ENCODE measurements at places on chromosomes 16 and 17.

DNA sequence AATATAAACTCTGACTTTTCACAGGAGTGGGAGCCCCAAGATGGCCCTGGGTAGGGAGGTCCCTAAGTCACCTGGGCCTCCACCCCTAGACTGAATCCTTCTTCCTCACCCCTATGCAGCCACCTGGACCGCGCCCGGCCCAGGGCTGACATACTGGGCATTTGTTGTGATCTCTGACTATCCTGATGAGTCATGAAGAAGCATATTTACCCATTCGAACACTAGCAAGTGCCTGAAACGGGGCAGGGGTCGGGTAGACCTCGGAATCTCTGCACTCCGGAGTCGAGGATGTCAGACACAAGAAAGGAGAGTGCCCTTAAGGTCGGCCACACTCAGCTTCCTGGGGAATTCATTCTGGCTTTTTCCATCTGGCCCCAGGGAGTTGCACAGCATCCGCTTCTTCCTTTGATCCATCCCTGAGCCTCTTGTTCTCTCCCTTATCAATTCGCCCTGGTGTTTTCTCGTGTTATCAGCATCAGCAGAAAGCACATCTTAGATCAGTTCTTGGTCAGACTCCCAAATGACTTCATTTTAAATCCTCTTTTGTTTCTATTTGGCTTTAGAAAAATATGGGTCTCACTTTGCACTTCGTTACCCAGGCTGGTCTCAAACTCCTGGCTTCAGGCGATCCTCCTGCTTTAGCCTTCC is 10.4 kb downstream of the METTL22 start:
- no peak for DNase-seq

DNA sequence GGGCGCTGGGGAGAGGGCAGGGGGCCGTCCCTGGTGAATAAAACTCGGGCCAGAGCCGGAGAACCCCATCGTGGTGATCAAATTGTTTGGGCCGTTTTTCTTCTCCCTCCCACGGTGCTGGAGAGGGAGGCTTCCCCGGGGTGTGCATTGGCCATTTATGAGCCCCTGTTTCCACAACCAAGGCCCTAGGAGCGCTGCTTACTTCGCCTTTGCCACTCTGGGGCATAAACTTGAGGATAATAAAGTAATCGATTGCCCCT is 544 bp downstream of the CCP110 start:
- DNase-seq, result no peak

DNA sequence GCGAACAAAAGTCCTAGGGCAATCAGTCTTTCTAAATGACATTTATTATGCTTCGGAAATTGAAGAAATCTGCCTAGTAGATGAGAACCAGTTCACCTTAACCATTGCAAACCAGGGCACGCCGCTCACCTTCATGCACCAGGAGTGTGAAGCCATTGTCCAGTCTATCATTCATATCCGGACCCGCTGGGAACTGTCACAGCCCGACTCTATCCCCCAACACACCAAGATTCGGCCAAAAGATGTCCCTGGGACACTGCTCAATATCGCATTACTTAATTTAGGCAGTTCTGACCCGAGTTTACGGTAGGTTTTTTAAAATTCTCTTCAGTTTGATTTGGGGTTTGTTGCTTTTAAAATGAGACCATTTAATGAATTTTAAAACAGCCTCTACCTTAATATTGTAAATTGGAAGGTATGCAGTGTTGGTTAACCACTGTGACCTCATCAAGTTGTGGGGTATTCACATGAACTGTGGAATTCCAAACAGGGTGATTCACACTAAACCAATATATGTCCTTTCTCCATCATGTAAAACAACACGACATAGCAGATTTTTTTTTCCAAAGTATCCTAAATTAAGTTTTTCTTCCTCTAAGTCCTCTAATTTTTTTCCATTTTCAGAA is 6.2 kb upstream of the EVI2A start:
- no peak for DNase-seq

DNA sequence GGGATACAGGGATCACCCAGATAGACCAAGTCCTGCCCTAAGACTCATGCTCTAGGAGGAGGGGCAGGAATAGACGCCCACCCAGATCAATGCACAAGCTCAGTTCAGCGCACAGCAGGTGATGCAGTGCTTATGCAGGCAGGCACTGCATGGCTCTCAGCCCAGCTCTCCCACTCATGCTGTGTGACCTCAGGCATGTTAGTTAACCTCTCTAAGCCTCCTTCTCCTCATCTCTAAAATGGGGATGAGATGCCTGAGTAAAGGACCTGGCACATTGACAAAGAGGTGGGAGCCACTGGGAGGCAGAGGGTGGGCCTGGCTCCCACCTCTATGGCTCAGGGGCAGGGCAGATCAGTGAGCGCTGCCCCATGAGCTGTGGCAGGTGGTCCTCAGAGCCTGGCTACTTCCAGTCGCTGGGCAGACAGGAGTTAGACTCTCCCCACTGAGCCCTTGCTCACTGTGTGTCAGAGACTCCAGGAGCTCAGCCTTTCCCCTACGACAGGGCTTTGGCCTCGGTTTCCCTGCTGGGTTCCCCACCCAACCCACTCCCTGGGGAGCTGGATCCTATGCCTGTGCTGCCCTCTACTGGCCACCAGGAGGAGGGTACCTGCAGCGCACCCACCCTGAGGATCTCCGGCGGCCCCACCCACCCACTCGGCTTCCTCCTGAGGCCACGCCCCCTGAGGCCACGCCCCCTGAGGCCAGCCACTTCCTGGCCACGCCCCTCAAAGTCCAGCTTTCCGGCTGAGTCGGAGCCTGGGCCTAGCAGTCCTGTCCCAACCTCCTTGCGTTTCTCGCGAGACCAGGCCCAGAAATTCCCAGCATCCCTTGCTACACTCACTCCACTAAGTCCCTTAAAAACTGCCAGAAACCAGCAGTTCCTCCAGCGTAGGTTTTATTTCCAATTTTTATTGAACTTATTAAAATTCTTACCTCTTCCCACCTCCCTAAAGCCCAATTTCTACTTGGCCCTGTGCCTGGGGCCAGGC is 196.1 kb downstream of the GSG1L start:
- DNase-seq, result peak; percentile 91

- peak; percentile 78 for DNase-seq
Measured at GRCh38 chr17:2853283-2854142, 57.3 kb downstream of the RAP1GAP2 start.

DNA sequence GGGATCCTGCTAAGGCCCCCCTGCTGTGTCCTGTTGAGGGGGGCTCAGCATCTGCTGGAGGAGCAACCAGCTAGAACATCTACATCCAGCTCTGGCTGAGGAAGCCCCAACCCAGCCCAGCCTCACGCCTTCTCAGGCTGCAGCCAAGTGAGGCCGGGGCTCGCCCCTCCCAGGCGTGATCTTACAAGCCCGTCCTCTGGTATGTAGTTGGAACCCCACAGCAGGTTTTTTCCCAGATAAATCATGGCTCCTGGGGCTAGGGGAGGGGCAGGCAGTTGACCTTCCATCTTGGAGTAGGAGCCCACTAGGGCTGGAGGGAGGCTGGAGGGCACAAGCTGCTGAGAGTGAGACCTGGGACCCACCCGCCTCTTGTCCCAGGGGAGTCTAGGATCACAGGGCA is 4.7 kb downstream of the FAM83G start:
- DNase-seq, result no peak

DNA sequence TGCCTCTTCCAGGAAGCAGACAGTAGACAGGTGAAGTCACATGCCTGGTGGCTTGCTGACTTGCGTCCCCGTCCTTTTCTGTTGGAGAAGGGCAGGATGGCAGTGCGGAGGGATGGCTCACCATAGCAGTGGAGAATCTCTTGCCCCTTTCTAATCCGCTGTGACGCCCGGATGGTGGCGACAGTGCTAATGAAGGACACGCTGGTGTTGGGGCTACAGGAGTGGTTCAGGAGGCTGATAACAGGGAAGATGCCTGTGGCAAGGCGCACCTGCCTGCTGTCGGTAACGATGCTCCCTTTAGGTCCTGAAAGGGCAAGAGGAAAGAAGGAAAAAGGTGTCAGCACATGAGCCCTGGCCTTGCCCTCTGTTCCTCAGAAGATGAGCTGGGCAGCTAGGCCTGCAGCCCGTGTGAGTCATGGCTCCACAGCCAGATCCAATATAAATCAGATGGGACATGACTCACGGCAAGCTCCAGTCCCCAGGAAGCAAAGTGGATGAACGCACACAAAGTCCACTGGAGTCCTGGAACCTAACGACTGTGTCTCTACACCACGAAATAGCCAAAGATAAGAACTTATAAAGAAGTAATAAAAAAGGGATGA is 25.5 kb downstream of the SERPINF1 start:
- DNase-seq, result no peak

- DNase-seq, result peak; percentile 80
Measured at GRCh38 chr17:4899341-4900230, at the start of gene C17orf107. Gene C17orf107, plus strand, starts transcription at chr17:4899536. Its CDS starts 227 bp downstream, at chr17:4899763.

DNA sequence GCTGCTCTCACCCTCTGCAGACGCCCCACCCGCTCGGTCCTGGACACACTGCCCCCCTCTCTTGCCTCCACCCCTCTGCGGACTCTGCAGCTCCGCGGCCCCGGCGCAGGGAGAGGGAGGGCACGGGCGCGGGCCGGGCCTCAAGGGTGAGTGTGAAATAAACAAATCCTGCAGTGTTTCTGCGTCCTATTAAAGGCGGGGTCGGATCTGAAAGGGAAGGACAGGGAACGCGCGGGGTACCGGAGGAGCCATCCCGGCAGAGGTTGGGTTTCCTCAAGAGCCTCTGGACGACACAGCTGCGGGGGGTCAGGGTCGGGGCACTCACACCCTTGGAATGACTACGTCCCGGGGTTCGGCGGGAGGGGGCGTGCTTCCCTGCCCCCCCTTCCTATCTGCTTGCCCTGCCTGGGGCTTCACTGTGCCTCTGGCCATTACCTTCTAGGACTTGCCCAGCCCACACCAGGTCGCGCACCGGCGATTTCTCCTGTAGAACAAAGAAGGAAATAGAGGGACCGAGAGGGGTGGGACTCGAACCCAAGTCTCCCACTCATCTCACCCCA is 466 bp upstream of the HSF4 start:
- DNase-seq, result no peak

GRCh38 chr17:82055965-82056728 is 4.4 kb downstream of the GPS1 start:
- no peak for DNase-seq

DNA sequence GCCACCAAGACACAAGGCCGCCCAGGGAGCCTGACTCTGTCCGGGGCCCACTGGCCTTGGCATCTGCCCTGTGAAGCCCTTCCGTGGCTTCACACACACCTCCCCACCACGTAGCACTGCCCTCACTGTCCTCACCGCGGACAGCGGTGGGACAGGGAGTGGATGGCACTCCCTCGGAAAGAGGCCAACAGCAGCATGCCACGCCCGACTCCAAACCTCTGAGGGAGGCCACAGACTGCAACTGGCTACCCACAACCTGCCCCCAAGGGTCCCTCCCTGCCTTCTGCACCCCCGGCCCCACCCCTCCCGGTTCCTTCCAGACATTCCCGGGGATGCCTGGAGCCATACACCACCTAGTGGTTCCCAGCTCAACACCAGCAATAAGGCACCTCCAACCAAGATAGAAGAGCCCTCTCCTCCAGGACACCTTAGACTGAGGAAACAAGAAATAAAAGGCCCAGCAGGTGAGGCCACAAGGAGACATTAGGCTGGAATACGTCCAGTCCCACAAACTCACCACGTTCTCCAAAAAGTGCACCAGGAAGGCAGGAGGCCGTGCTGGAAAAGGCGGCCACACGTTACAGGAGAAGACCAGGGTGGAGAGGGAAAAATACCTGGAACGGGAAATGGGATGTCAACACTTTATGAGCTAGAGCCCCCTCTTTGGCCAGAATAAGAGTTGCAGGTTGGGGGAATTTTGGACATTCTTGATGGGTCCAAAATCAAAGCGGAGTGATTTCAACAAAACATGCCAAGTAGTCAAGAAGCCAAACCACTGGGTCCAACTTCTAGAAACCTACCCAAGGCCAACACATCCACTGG is 310.0 kb downstream of the SOX9 start:
- DNase-seq, result no peak

GRCh38 chr17:81333616-81334368 is 38.7 kb upstream of the SLC38A10 start:
- DNase-seq, result no peak

DNA sequence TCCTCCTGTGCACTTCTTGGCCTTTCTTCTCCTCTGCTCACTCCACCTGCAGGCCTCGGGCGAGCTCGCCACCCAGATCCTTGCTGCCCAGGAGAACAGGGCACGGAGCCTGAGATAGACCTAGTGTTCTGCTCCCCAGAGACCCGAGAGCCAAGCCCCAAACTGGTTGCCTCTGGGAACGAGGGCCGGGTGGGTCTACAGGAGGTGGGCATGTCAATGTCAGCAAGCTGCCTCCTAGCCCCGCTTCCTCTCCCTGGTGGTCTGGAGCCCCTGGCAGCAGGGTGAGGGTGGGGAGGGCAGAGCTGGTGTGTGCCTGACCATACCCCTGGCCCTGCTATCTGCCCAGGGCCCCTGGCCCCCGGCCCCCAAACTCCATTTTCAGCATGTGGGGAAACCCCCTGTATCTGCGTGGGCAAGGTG is 841 bp upstream of the NDRG4 start:
- DNase-seq, result no peak

DNA sequence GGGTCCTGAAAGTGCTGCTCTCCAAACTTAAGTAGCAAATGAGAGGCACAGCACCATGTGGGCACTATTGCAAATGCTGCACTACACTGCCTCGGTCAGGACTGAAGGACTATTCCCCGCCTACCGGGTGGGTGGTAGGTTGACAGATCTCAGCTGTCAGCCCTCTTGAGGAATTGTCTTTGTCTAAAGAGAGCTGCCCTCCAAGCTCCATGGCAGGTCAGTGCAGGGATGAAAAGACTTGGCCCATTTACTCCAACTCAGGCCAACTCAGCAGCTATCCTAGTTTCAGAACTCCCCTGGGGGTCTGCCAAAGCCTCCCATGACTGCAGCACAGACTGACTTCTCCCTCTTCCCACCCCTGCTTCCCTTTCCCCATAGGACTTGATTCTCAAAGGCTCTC is 3.4 kb upstream of the PDZD9 start:
- DNase-seq, result no peak

GRCh38 chr16:48393485-48394354 is 8.5 kb upstream of the SIAH1 start:
- no peak for DNase-seq

GRCh38 chr16:80466024-80466987 is 74.5 kb upstream of the DYNLRB2 start:
- DNase-seq, result peak; percentile 84

DNA sequence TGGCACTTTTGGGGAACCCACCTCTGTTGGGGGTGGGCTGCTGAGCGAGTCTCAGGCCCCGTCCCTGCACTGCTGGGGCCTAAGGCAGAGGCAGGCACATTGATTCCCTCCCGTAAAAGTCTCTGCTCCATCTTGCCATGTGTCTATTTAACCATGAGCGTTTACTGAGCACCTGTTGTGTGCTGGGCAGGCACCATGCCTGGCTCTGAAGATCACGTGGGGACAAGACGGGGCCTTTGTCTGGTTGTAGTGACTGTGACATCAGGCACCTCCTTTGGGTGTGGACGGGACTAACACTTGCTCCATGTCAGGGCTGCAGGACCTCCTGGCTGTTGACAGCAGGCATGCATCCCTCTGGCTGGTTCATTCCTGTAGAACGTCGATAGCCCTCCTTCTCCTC is 204.7 kb upstream of the CIBAR2 start:
- no peak for DNase-seq
